ENCODE measurements at places on chromosomes 11 and 22.

DNA sequence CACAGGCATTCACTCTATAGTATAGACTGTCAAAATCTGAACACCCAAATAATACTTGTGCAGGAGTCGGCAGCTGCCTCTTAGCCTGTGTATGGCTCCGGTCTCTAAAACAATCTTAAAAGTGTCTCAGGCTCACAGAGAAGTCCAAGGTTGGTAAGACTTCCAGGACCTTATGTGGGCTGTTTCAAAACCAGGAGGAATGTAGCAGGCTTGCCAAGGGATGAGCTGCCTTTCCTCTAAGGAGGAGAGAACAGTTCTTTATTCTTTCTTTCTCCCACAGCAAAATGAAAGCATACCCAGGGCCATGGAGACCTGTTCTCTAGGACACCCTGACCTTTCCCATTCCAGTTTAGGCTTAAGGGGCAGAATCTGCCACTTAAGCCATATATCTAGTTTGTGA, 176.5 kb downstream of the TRPC6 start:
- DNase-seq = no peak

GRCh38 chr11:12278766-12279671, 98.4 kb upstream of the PARVA start:
- DNase-seq = no peak

GRCh38 chr11:6111673-6112072, 4.2 kb downstream of the OR56B4 start:
- no peak for DNase-seq

DNA sequence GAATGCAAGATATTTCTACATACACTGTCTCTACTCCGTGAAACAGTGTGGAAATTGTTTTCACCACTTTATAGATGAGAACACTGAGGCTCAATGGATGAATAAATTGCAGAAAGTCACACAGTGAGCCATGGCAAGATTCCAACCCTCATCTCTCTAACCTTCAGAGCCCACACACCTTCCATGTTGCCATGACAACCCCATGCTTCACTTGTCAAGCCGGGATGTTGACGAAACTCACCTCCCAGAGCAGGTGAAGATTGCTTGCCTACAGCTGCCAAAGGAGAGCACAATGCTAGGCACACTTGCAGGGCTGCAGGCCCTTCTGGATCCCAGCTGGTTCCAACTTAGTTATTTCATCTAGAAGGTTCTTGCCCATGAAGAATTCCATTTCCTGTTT, 71.4 kb upstream of the SEZ6L start:
- no peak for DNase-seq

- DNase-seq = no peak
Observed at GRCh38 chr11:118672846-118673245, 6.6 kb downstream of the TREH start.

DNA sequence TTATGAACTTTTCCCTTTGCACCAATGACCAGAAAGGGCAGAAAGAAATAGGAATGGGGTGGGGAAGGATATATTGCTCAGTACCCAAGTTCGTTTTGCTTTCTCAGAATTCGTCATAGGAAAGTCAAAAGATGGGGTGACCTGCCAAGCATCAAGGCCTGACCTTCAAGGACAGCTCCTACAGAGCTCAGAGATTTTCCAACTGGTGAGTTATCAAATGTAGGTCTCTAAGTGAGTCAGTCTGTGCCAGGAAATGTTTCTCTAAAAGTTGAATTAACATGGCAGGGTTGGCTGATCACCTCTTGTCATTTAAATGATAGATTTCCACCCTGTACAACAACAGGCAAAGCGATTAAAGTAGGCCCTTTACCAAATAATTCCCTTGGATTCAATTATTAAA, 307.2 kb downstream of the CADM1 start:
- no peak for DNase-seq

- no peak for DNase-seq
Observed at GRCh38 chr22:24335496-24335895, 64.9 kb downstream of the SPECC1L start.

GRCh38 chr22:31726692-31727091, 23.2 kb downstream of the PRR14L start:
- DNase-seq = no peak

DNA sequence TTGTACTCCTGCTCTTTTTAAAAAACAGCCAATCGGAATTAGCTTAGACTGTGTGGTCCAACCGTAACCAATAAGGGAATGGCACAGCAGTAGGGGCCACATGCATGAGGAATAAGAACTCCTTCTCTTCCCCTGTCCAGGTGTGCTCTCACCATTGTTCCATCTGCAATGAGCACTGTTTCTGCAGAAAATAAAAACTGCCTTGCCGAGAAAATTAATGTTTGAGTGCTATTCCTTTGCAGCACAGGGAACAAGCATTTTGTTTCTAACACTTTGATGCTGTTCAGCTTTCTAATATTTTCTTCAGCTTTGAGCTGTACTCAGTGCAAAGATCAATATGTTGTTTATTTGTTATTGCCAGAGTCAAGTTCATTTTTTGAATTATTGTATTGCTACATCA, 57.9 kb downstream of the PIWIL3 start:
- DNase-seq = no peak

DNA sequence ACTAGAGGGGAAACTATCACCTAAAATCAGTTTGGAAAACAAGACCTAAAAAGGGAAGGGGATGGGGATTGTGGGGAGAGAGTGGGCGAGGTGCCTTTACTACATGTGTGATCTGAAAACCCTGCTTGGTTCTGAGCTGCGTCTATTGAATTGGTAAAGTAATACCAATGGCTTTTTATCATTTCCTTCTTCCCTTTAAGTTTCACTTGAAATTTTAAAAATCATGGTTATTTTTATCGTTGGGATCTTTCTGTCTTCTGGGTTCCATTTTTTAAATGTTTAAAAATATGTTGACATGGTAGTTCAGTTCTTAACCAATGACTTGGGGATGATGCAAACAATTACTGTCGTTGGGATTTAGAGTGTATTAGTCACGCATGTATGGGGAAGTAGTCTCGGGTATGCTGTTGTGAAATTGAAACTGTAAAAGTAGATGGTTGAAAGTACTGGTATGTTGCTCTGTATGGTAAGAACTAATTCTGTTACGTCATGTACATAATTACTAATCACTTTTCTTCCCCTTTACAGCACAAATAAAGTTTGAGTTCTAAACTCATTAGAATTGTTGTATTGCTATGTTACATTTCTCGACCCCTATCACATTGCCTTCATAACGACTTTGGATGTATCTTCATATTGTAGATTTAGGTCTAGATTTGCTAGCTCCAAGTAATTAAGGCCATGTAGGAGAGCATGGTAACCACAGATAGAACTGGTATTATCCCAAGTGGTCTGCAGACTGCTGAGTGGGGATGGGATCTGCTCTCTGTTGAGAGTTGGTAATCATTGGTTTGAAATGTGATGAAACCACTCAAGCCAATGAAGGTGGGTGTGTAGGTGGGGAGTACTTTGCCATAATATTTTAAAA, 3.6 kb downstream of the NEAT1 start:
- no peak for DNase-seq

GRCh38 chr22:46061501-46062231, 84.7 kb upstream of the WNT7B start:
- no peak for DNase-seq

- no peak for DNase-seq
Observed at GRCh38 chr22:27041745-27042310, 384.4 kb downstream of the MIAT start.

DNA sequence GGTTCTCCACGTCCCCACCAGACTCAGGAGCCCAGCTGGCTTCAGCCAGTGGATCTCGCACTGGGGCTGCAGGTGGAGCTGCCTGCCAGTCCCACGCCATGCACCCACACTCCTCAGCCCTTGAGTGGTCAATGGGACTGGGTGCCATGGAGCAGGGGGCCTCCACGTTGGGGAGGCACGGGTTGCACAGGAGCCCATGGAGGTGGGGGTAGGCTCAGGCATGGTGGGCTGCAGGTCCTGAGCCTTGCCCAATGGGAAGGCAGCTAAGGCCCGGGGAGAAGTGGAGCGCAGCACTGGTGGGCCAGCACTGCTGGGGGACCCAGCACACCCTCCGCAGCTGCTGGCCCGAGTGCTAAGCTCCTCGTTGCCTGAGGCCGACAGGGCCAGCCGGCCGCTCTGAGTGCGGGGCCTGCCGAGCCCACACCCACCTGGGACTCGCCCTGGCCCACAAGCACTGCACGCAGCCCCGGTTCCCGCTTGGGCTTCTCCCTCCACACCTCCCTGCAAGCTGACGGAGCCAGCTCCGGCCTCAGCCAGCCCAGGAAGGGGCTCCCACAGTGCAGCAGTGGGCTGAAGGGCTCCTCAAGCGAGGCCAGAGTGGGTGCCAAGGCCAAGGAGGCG, 258.5 kb upstream of the PDGFD start:
- no peak for DNase-seq

GRCh38 chr11:35458846-35459245, 39.5 kb upstream of the SLC1A2 start:
- DNase-seq = no peak

DNA sequence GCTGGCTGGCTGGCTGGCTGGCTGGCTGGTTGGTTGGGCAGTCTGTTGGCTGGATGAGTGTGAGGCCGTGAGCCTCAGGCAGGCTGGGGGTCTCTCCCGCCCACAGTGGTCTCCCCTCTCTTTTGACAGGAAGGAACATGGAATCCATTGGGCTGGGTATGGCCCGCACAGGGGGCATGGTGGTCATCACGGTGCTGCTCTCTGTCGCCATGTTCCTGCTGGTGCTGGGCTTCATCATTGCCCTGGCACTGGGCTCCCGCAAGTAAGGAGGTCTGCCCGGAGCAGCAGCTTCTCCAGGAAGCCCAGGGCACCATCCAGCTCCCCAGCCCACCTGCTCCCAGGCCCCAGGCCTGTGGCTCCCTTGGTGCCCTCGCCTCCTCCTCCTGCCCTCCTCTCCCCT, 1.9 kb downstream of the UPK2 start:
- no peak for DNase-seq

DNA sequence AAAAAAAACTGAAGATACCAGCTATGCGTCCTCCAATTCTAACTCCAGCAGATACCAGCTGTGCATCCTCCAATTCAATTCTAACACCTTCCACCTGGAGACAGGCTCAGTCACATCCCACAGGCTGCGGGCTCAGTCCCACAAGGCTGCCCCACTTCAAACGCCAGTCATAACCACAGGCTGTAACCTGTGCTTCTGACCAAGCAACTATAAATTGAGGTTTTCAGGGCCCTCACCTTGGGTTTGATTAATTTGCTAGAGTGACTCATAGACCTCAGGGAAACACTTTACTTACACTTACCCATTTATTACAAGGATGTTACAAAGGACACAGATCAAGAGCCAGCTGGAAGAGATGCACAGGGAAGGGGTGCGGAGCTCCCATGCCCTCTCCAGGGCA, 32.4 kb upstream of the MSANTD2 start:
- DNase-seq = no peak

GRCh38 chr11:92137747-92138146, 86.9 kb upstream of the FAT3 start:
- DNase-seq = no peak

DNA sequence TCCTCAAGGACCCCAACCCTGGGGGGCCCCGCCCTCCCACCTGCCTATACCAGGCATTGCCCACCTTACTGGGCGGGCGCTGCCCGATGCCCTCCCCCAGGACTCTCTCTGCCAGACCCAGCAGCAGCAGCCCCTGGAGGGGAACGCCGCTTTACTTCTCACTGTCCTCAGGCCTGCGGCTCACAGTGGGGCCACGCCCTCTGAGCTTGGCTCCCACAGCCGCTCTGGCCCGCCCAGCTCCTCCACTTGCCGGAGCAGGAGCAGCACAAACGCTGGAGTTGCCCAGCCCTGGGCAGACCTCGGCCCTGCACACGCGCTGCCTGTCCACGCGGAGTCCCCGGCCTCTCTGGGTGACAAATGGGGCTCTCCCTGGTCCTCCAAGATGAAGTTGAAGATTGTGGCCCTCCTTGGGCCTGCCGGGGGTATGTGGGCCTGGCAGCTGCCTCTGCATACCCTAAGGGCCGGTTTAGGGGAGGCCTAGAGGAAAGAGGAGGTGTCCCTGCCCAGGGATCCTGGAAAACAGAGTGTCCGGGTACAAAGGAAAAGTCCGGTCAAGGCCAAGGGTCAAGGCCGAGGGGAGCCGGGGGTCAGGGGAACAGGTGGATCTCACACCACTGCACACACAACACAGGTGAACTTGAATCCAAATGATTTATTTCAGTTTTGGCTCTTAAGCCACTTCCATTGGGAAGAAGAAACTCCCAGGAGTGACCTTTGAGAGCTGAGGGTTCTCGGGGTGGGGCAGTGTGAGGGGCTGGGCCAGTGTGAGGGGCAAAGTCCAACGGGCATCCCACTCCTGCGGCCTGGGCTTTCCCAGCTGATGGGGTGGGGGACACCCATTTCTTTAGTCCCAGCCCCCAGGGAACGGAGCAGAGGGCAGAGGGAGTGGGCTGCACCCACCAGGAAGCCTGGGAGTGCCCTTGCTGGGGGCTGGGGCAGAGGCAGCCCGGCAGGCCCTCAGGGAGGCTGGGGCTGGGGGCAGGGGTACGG, 674 bp upstream of the BAIAP2L2 start:
- DNase-seq = no peak

DNA sequence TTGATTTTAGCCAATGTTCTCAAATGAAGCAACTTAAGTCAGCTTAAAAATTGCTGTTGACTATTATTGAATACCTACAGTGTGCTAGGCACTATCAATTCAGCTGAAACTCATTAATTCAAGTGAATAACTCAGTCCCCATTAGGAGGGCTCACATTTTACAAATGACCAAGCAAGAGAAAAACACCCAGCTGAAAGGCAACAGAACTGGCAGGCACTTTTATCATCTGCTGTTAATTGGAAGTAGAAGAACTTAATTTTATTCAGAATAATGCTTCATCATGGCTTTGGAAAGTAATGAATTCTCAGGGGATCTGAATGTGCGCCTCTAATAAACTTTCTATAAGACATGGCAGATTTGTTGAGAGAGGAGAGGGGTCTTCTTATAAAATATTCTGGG, 1066.9 kb downstream of the DLG2 start:
- DNase-seq = no peak

- no peak for DNase-seq
Observed at GRCh38 chr11:36475192-36475591, 34.9 kb downstream of the TRAF6 start.

DNA sequence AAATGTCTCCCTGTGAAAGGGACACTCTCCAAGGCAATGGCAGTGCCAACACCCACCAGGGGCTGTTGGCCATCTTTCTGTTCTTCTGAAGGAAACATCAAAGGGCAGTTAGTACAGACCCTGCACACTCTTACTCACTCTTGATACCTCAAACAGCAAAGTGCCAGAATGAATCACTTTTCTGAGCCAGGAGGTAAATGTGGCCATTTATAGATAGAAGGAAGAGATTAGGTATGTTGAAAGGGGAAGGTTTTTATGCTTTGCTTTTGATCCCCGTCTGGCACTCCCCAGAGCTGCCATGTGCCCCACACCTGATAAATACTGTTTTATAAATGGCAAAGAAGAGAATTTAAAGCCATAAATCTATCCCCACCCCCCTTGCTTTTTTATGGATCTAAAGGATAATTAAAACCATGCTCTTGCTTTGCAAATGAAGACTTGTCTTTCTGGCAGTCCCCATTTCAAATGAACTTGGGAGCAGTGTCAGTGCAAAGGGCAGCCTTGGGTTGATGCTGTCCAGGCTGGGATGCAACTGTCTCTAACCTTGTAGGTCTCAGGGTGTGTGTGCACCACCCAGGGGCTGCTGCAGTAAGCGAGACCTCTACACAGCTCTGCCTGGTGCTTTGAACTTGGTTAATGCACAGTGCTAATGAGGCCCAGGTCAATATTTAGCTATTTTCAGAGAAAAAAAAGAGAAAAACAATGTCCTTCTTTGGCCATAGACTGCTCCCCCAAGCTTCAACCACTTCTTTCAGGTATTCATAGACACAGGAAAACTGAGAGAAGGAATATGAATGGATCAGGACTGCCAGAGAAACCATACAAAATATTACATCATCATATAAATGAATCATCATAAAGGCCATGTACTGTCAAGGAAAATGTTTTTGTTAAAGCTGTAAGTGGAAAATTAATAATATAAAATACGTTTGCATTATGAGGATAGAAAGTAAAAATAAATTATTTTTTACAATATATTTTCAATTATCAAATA, 207.5 kb downstream of the ETS1 start:
- no peak for DNase-seq

Data from AG09319 (cell line).